Stimulated activated CD4-positive, alpha-beta T cell treated with anti-CD3 and anti-CD28 coated beads, Interleukin-2, amount 100 ng/mL, for 4 hours (primary cell): ENCODE measurements at places on chromosomes 3 and 15.

- no peak for DNase-seq
Measured at GRCh38 chr3:15315003-15315402, 17.4 kb downstream of the SH3BP5 start.

GRCh38 chr15:99439524-99439835 lies 126.3 kb upstream of the MEF2A start:
- DNase-seq: no peak

- DNase-seq: no peak
Measured at GRCh38 chr15:25597571-25597970, 158.7 kb upstream of the UBE3A start.

- no peak for DNase-seq
Measured at GRCh38 chr3:30435861-30436331, 170.5 kb upstream of the TGFBR2 start.

DNA sequence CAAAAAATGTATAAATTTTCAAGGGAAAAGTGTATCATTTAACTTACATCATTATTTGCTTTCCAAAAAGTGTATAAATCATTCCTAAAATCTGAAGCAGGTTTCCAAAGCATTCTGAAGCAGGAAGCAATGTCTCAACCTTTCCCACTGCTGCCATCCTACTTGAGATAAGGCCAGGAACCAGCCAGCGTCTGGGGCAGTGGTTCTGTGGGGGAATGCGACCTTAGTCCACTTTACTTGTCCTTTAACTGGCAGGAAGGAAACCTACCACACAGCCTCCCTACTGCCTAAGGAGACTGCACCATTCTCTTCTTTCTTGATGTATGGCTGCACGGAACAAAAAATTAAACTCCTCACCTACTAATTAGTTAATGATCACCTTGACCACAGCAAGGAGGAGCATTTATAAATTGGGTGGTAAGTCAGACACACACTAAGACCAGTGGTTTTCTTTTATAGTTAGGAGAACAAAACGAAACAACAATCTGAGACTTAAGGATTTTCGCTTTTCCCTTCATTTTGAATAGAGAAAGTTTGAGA lies 3.7 kb downstream of the SORD start:
- DNase-seq: no peak

- no peak for DNase-seq
Measured at GRCh38 chr15:40550341-40551037, 14.4 kb downstream of the CCDC32 start.
